NCI-H1048 (cell line): ENCODE measurements at places on chromosomes 7 and 10.
A peak's percentile ranks its signal among the peaks of the same experiment; 100 is the strongest.

DNA sequence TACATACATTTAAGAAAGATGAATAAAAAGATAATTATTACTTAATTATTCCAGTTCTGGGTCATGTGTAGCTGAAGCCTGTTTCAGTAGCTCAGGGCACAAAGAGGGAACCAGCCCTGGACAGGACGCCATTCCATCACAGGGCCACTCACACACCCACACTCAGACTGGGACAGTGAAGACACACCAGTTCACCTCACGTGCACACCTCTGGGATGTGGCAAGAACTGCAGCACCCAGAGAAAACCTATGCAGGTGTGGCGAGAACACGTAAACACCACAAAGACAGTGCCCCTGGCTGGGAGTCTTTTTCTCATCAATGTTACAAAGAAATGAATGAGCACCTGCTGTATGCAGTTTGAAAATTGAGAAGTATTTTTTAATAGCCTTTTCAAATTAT is 1.6 kb upstream of the IDI1 start:
- DNase-seq, result no peak

- DNase-seq, result peak; percentile 25
These were observed 70.1 kb downstream of the ITPRID1 start for GRCh38 chr7:31583942-31584341.

DNA sequence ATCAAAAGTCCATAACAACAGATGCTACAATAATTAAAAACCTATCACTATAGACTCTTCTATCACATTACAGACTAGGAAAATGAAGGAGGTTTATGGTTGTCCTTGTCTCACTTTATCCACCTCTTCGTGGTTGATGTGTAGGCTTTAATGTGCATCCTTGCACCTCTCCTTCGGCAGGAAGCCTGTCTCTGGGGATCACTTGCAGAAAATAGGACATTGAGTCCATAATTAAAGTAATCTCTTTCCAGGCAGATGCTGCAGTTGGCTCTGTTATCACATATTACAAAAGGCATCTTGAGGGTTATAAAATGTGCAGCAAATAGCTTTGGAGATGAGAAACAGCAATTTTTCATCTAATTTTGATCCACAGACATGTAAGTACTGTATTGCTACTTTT is 168.4 kb downstream of the RELN start:
- DNase-seq, result no peak

GRCh38 chr7:135235841-135236240 is 2.2 kb downstream of the STRA8 start:
- DNase-seq, result no peak

GRCh38 chr7:73615886-73616285 is 8.4 kb downstream of the MLXIPL start:
- DNase-seq, result no peak
